ENCODE measurements at places on chromosomes 2 and 18. TPM values are rescaled to one million over a fixed set of nuclear protein-coding genes. Genes with fewer than 3 reads are reported as not detected.

MAPK4 gene
- not detected for total RNA-seq

ZNF385B gene
- not detected for total RNA-seq

MAP3K19 gene
- not detected for total RNA-seq

GAD1 gene
- 13.3 TPM for total RNA-seq

DES gene
- total RNA-seq = not detected

SKOR2 gene
- total RNA-seq = not detected

MALL gene
- 1.2 TPM for total RNA-seq

ALK gene
- total RNA-seq = not detected

SLC9A4 gene
- 0.07 TPM for total RNA-seq

ZNF532 gene
- total RNA-seq = 1.0 TPM

ZNF236 gene
- total RNA-seq = 17.5 TPM

DPP4 gene
- 65.4 TPM for total RNA-seq

SLC4A5 gene
- total RNA-seq = 0.93 TPM

TBR1 gene
- total RNA-seq = not detected

GRB14 gene
- not detected for total RNA-seq

SERPINB11 gene
- total RNA-seq = not detected

ZNF397 gene
- total RNA-seq = 22.6 TPM

RAX gene
- total RNA-seq = not detected

All from activated CD4-positive, alpha-beta T cell treated with anti-CD3 and anti-CD28 coated beads, Interleukin-2, amount 10 ng/mL, durations not matched to agents 24 days and 14 days (primary cell).